ENCODE measurements at places on chromosomes 12 and 14. TPM values are rescaled to one million over a fixed set of nuclear protein-coding genes. Genes with fewer than 3 reads are reported as not detected.

PPP2R3C gene
- 83.7 TPM for total RNA-seq

SLC39A9 gene
- total RNA-seq = 93.3 TPM

NDRG2 gene
- total RNA-seq = 4.0 TPM

RAB15 gene
- total RNA-seq = 4.4 TPM

RPGRIP1 gene
- not detected for total RNA-seq

KRT74 gene
- 0.12 TPM for total RNA-seq

TMEM229B gene
- total RNA-seq = 0.32 TPM

CD163 gene
- total RNA-seq = not detected

FGF23 gene
- total RNA-seq = not detected

SLCO1B3 gene
- not detected for total RNA-seq

TSHR gene
- not detected for total RNA-seq

DNA sequence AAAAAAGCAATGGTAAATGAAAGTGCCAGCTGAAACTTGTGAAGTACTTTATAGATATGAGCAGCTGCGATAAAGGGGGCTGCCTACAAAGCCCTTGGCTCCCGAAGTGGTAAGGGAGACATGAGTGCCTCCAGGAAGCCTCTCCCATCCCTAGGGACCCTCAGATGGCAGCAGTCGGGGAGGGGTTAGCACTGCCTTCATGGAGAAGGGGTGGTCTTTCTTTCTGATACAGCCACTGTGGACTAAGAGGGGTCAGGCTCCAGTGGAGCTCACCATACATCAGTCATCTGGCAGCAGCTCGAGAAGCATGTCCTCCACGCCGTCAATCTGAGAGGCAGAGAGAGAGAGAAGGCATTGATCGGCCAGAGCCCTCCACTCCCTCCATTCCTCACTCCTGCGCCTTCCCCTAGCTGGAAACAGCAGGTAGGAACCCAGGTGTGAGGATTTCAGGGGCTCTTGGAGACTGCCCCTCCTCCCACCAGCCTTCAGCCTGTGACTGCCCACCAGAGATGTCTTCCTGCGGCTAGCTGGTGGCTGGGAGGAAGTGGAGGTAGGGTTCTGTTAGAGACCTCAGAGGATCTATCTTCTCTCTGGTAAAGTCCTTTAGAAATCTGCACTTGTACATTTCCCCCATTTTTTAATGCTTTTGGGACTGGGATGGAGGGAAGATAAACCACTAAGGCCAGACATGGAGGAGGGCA is 2.3 kb downstream of the TCL1A start:
- no peak for DNase-seq

GRCh38 chr12:49358483-49359141 is 8.7 kb upstream of the SPATS2 start:
- peak; percentile 61 for DNase-seq

DNA sequence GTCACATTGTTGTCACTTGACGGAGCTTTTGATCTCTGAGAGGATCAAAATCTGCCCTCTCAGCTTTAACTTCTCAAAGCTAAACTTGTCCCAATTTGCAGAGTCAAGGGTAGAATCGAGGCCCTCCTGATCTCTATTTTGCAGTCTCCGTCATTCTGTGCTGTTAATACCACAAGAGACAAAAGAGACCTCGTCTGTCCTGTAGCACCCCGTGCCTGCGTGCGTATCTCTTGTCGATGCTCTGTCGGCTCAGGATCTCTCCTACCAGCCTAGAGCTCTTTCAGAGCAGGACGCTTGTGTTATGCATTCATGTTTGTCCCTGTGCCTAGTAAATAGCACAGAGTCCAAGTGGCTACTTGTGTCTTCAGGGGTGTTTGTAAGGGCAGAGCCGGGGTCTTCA is 5.1 kb downstream of the EVL start:
- no peak for DNase-seq

- no peak for DNase-seq
Observed at GRCh38 chr12:124110372-124110883, 137.4 kb downstream of the ZNF664 start.

- DNase-seq = no peak
Observed at GRCh38 chr12:40689576-40689975, 2.7 kb upstream of the CNTN1 start.

GRCh38 chr12:122843455-122843854 is 8.2 kb downstream of the HIP1R start:
- no peak for DNase-seq

GRCh38 chr14:78598046-78598920 is 428.1 kb downstream of the NRXN3 start:
- DNase-seq = peak; percentile 45

DNA sequence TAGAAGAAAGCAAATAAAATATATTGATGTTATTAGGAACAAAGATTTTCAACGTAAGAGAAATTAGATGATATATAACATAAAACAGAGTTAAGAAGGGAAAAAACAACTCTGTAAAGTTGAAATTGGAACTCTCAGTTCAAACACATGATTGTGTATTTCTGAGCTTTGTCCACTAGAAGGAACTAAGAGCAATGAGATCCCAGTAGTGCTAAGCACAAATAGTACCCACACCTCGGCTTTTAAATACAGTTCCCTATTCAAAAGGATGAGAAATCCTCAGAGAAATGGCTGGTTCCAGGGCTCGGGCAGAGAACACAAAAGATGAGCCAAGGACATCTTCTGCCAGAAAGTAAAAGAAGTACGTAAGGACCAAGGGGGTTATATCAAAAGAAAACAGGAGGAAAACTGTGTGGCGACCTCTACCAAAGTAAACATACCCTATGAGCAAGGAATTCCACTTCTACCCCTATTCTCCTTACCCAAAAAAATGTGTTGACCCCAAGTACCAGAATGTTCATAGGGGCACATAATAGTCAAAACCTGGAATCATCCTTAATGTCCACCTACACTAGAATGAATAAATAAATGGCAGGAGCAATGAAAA is 96.6 kb downstream of the SPTSSA start:
- no peak for DNase-seq

GRCh38 chr12:51334764-51335163 is 10.8 kb upstream of the BIN2 start:
- DNase-seq = no peak

DNA sequence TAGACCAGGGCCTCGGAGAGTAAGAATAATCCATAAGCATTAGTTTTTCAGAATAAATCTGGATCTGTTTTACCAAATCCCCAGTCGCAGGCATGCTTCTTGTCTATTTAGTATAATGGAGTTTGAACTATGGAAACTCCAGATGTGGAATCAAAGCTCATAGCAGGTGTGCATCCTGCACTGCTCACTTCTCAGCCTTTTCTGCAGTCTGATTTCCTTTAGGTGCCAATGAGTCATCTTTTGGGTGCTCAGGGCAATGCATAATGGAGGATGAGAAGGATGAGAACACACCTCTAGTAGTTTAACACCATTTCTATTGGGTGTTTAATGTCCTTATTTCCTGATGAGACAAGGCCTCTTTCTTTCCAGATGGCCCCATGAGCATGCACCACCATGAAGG is 961.2 kb downstream of the TMEM121 start:
- no peak for DNase-seq

DNA sequence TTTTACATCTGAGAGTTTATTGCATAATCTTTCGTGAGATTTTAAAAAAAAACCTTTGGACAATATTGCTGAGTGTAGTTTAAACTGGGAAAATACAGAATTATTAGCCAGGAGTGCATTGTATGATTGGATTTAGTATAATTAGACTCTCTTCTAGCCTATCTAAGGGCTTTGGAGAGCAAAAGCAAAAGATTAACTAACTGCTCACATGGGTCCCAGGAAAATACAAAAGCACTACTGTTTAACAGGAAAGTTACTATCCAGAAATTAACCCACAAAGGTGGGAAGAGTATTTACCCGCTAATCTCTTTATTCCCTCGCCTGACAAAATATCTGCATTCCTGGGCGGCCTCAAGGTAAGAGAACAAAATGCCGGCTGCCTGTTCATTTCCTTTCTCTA is 309.5 kb downstream of the ATXN7L3B start:
- no peak for DNase-seq

DNA sequence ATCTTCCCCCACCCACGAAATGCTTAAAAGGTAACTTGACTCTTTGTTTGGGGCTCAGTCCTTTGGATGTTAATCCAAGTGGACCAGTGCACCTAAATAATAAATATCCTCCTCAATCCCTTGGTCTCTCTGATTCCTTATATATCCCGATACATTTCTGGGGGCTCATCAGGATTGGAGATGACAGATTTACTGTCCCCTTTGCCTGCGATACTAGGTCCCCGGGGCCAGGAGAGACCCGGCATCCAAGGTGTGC is 26.3 kb downstream of the KLRK1 start:
- no peak for DNase-seq

GRCh38 chr12:28027947-28028724 is 55.6 kb upstream of the PTHLH start:
- DNase-seq = no peak

GRCh38 chr14:68689511-68689910 is 103.4 kb downstream of the ZFP36L1 start:
- DNase-seq = no peak

DNA sequence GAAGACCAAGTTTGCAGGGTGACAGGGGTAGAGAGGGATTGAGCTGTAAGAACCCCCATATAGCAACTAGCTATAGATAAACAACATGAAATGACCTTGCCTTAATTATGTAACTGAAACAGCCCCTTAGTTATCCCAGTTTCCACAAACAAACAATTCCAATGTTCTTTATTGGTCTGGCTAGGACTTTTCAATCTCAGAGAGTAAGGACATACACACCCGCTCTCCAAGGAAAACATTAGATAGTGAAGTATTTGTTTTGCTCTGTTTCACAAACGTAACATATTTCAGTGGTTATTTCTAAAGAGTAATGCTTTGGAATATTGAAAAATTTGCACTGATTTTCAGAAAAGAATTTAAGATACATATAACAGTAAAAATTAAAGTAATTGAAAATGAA is 51.6 kb upstream of the GTF2A1 start:
- DNase-seq = no peak

DNA sequence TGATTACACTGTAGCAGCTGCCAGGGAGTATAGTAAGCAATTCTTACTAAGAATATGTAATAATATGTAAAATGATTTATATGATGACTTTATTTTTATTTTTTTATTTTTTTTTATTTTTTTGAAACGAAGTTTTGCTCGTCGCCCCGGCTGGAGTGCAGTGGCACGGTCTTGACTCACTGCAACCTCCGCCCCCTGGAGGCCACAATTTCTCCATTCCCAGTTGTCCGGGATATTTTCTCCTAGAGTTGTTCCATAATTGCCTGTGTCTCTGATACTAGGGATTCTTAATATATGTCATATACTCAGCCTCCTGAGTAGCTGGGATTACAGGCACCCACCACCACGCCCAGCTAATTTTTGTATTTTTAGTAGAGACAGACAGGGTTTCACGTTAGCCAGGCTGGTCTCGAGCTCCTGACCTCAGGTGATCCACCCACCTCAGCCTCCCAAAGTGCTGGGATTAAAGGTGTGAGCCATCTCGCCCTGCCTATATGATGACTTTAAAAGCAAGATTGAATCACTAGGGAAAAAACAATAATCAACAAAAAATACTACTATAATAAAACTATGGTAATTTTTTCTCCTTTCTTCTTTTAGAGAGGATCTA is 12.2 kb upstream of the ITPR2 start:
- peak; percentile 6 for DNase-seq

GRCh38 chr14:76640923-76641395 is 120.3 kb upstream of the VASH1 start:
- no peak for DNase-seq

- DNase-seq = no peak
Observed at GRCh38 chr14:87199381-87199780, 793.6 kb downstream of the GALC start.

DNA sequence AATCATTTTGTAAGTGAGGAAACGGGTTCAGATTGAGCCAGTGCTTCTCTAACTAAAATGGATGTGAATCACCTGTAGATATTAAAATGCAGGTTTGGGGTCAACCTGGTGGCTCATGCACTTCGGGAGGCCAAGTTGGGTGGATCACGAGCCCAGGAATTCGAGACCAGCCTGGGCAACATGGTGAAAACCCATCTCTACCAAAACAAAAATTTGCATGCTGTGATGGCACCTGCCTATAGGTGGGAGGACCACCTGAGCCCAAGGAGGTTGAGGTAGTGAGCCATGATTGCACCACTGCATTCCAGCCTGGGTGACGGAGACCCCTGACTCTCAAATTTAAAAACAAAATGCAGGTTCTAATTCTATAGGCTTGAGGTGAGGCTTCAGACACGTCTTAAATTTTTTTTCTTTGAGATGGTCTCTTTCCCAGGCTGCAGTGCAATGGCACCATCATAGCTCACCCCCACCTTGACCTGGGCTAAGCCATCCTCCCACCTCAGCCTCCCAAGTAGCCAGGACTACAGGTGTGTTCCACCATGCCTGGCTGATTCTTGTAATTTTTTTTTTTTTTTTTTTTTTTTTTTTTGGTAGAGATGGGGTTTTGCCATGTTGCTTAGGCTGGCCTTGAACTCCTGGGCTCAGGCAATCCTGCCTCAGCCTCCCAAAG is 9.0 kb downstream of the TUBA1C start:
- DNase-seq = no peak

DNA sequence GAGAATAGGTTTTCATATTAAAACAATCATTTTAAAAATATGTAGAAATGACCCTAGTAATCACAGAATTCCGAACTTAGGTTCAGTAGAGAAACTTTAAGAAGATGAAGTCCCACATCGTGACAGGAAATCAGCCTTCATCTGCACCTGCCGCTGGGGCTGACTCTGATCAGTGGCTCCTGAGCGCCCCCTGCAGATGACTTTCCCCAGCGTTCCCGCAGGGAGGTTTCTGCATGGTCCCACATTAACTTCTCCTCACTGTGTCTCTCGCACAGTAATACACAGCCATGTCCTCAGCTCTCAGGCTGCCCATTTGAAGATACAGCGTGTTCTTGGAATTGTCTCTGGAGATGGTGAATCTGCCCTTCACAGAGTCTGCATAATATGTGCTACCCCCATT is 1131.1 kb downstream of the TMEM121 start:
- DNase-seq = peak; percentile 75

DNA sequence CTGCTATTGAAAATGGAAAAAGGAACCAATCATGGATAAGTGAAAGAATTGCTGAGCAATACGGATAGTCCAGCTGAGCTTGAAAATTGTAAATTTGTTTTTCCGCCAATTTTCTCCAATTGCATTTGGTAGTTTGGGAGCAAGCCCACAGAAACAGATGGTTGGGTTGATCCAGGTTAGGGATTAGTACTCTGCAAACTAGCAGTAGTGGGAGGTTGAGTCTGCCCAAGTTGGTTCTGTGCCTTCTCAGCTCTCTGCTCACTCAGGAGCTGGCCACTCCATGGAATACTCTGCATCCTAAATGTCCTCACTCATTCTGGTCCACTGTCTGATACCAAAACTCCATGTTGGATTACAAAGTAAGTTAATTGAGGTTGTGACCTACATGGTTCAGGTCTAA is 361.1 kb upstream of the ATP2B1 start:
- DNase-seq = no peak

DNA sequence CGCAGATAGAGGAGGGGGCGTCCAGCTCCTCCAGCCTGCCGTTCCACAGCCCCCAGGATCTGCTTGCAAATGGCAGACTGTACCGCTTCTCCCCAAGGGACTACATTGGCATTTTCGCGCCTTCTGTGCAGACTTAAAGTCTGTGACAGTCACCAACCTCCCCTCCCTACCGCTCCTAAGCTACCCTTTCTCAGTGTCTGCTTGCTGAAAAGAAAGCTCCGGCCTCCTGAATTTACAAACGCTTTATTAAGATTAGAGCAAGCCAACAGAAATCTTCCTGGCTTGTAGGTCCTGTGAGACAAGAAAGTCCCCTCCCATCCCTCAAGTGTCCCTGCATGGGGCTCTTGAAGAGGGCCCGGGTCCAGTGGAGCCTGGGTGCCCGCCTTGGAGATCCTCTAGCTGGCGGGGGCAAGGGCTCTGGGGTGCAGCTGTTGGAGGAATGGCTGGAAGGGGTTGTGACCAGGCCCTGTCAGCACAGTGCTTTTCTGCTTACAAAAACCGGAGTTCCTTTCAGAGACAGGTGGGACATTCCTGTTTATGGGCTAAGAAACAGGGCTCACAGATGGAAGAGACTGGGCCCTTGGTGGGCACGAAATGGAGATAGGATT is 2.8 kb upstream of the DLK1 start:
- DNase-seq = no peak

All from activated T-cell treated with anti-CD3 and anti-CD28 coated beads, Interleukin-2, amount 50 U/mL, for 72 hours (primary cell).